ENCODE measurements at places on chromosomes 2 and 18.

GRCh38 chr2:145199827-145200706 is 680.1 kb upstream of the ZEB2 start:
- DNase-seq, result no peak

DNA sequence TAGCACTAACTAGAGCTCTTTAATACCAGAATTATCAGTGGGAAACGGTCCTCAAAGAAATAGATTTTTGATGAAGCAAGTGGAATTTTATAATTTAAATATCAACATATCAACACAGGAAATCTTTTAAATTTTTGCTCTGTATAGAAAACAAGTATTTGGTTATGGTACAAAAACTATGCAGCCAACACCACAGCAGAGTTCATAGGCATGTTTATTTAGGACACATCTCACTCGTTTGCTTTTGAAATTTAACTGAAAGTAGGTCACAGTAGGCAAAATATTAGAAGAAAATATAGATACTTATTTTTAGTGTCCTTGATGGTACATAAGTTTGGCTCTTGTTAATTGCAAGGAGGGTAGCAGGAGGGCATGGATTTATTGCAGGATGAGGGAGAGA is 34.3 kb upstream of the TANC1 start:
- no peak for DNase-seq

GRCh38 chr2:96449637-96450036 is 55.5 kb downstream of the NEURL3 start:
- DNase-seq, result no peak

DNA sequence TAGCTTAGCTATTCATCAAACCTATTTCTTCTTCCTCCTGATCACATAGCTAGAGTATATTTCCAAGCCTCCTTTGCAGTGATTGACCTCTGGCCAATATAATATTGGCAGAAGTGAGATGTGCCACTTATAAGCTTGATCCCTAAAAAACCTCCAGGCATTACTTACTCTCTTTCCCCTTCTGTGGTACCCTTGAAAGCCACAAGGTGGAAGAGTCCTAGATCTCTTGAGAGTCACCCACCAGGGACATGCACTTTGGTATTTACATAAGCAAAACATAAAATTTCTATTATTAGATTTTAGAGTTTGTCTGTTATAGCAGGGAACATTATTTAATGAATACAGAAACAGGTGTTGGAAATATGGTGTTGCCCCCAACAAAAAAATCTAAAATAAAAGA is 112.0 kb downstream of the EXOC6B start:
- no peak for DNase-seq

DNA sequence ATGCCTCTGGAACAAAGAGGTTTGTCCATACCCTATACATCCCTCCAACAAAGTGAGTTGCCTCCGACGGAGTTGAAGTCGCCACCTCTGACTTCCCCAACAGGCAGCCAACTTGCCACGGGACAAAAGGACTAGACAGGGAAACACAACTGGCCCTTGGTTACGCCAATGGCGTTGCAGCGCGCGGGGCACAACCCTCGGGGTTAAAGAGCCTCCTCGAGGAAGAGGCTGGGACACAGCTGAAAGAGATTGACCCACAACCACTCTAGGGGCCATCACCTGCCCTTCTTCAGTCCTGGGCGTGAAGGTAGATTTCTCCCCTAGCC is 545 bp downstream of the GTF3C2 start:
- DNase-seq, result no peak

DNA sequence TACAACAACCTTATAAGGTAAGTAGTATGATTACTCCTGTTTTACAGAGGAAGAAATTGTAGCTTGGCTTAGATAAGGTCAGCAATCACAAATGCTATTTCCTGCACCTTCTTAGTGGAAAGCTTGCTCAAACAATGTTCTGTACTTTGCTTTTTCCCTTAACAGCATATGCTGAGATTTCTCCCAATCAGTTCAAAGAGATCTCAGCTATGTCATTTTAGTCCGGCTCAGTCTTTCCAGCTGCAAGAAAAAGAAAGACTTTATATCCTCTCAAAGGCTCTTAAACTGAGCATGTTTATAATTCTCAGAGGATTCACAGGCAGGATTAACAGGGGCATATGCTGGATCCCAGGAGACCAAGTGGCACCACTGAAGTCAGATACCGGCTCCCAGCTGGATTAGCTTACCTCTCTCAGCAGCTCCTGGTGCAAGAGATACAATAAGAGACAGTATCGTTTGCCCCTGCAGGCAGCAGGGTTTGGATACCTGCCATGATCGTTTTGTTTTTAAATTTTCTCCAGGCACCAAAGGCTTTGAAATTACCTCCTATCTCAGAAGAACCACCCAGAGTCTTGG is 29.5 kb downstream of the KIAA2012 start:
- DNase-seq, result no peak

Data from left renal cortex interstitium (tissue), 4 donors.